ENCODE measurements at places on chromosomes 11 and 22.

DNA sequence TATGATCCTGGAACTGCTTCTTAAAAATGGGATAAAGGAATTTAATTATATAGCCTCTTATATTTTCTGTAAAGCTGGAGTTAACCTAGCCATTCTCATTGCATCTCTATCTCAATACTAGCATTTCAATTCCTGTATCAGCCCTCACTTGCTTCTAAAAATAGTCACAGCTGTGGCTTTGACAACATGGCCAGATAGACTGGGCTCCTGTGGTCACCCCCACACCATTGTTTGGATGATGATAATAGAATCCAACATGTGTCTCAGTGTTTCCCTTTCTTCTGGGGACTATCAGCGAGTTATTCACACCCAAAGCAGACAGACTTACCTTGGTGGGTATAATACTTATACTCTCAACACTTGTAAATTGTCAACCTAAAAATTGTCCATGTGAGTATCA is 6.9 kb downstream of the VWA5A start:
- no peak for DNase-seq

DNA sequence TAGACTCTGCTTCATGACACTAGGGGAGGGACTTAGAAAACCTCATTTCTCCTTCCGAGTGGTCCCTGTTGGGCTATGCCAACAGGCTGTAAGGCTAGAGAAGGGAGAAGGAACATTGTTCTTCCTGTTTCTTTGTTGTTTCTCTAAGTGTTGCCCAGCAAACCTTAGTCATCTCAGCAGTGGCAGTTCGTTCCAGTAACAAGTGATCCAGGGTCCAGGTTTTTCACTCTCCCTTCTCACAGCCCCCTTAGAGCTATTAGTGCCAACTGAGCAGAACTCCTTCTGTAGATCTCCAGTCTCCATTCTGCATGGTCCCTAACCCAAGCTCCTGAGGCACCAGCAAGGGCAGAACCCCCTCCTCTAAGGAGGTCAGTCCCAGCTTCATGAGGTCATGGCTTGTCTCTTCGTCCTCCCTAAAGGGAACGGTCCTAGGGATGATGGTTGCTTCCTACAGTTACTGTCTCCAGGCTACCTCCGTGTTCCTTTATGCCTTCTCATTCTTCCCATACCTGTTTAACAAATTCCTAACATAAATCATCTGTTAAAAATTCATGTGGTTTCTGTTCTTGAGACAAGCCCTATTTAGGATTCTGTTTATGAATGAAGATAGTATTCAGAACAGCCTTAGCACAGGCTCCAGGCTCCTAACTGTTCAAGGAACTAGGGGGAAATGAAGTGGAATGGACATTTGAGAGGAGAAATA is 168.6 kb upstream of the UBASH3B start:
- no peak for DNase-seq

DNA sequence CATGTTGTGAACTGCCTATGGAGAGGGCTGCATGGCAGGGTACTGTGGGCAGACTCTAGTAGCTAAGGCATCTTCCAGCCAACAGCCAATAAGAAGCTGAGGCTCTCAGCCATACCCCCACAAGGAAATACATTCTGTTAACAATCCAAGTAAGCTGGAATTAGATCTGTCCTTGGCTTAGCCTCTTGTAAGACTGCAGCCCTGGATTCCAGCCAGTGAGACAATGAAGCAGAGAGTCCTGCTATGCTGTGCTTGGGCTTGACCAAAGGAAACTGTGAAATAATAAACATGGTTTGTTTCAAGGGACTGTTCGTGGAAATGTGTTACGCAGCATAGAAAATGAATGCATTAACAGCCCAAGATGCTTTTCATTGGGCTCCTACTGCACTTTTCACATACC is 1097.4 kb upstream of the CCDC90B start:
- DNase-seq = no peak

GRCh38 chr11:126127898-126128297 is 65.2 kb upstream of the CDON start:
- no peak for DNase-seq

Data from epithelial cell of proximal tubule (primary cell).